ENCODE measurements at places on chromosomes 5 and 9. TPM values are rescaled to one million over a fixed set of nuclear protein-coding genes. Genes with fewer than 3 reads are reported as not detected.

Gene N4BP3
- 16.8 TPM for polyA plus RNA-seq

Gene EFCAB9
- polyA plus RNA-seq: not detected

Gene MPDZ
- 77.2 TPM for polyA plus RNA-seq

Gene SPATA31D4
- not detected for polyA plus RNA-seq

Gene BSPRY
- polyA plus RNA-seq: 6.7 TPM

Gene PCDHB9
- 5.6 TPM for polyA plus RNA-seq

Gene ALG2
- polyA plus RNA-seq: 33.0 TPM

Gene G3BP1
- polyA plus RNA-seq: 115 TPM

Gene OR2V2
- polyA plus RNA-seq: 0.03 TPM

Gene ANKRD20A1
- 1.7 TPM for polyA plus RNA-seq

Gene AGXT2
- not detected for polyA plus RNA-seq

Gene ZNF462
- polyA plus RNA-seq: 18.8 TPM

Gene MXD3
- 30.3 TPM for polyA plus RNA-seq

Gene GLE1
- 29.5 TPM for polyA plus RNA-seq

Gene CDH9
- not detected for polyA plus RNA-seq

Gene KCNV2
- polyA plus RNA-seq: 0.15 TPM

Gene KCNMB1
- polyA plus RNA-seq: 0.60 TPM

Gene TAF11L10
- not detected for polyA plus RNA-seq

Gene NME5
- polyA plus RNA-seq: 11.5 TPM

Gene GAPT
- polyA plus RNA-seq: 0.79 TPM

Gene PCDHGA7
- 2.1 TPM for polyA plus RNA-seq

Gene WDR38
- 7.2 TPM for polyA plus RNA-seq

Gene TAF11L2
- not detected for polyA plus RNA-seq

Gene NLN
- polyA plus RNA-seq: 14.0 TPM

Gene CDH18
- 0.81 TPM for polyA plus RNA-seq

Gene CDH10
- polyA plus RNA-seq: 2.0 TPM

Gene FGF10
- 46.4 TPM for polyA plus RNA-seq

Gene HEXB
- polyA plus RNA-seq: 61.6 TPM

Gene SPATA24
- 9.4 TPM for polyA plus RNA-seq

Gene SRA1
- polyA plus RNA-seq: 19.2 TPM

Gene PLAC8L1
- polyA plus RNA-seq: 0.77 TPM

Gene FGF1
- 1.6 TPM for polyA plus RNA-seq

Gene SLC45A2
- 0.10 TPM for polyA plus RNA-seq

Gene PCDHAC2
- 3.7 TPM for polyA plus RNA-seq

Gene PDE6A
- 0.30 TPM for polyA plus RNA-seq

Gene MAN2A1
- 46.9 TPM for polyA plus RNA-seq

Gene ZNF883
- 8.0 TPM for polyA plus RNA-seq

Gene GABRA1
- polyA plus RNA-seq: 0.50 TPM

Gene PRRC2B
- polyA plus RNA-seq: 164 TPM

Gene PCDHA12
- polyA plus RNA-seq: 0.14 TPM

Gene HAND1
- polyA plus RNA-seq: not detected

Gene NEUROG1
- not detected for polyA plus RNA-seq

Gene SHROOM1
- polyA plus RNA-seq: 6.4 TPM

Gene NOXA1
- 3.9 TPM for polyA plus RNA-seq

Gene TLX3
- polyA plus RNA-seq: not detected

Gene C9orf50
- 0.53 TPM for polyA plus RNA-seq

Gene PAEP
- polyA plus RNA-seq: not detected

Gene OLFM1
- polyA plus RNA-seq: 8.4 TPM

Gene TAF1L
- 0.09 TPM for polyA plus RNA-seq
